Nephron progenitor cell (in vitro differentiated cells): ENCODE measurements at places on chromosomes 12 and 14.

DNA sequence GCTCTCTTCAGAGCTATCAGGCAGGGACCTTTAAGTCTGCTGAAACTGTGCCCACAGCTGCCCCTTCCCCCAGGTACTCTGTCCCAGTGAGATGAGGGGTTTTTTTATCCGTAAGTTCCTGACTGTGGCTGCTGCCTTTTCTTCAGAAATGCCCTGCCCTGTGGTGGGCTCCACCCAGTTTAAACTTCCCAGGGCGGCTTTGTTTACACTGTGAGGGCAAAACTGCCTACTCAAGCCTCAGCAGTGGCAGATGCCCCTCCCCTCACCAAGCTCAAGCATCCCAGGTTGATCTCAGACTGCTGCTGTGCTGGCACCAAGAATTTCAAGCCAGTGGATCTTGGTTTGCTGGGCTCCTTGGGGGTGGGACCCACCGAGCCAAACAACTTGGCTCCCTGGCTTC, 46.9 kb upstream of the SLC16A7 start:
- no peak for DNase-seq

- DNase-seq: no peak
These were observed 10.6 kb downstream of the FAR2 start for GRCh38 chr12:29159661-29160060.

GRCh38 chr12:58416236-58416635, 474.9 kb downstream of the ATP23 start:
- DNase-seq: no peak

DNA sequence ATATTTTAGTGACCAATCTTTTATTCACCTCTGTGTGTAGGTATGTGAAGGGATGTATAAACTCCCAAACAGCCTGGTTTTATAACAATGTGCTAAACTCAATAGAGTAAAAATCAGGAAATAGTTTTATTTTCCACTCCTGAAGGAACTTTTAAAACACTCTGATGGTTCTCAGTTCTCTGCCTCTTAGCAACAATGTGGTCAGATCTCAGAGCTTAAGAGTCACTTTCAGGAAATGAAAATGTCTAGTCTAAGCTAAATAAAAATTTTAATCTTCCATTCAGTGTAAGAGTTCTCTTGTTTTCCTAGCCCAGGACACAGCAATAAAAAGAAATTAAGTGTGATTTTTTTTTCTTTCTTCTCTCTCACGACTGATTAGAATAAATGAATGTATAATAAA, 718.0 kb downstream of the C12orf50 start:
- no peak for DNase-seq

GRCh38 chr14:54767139-54767431, 135.5 kb downstream of the GCH1 start:
- no peak for DNase-seq

- no peak for DNase-seq
These were observed 2.2 kb downstream of the SCARB1 start for GRCh38 chr12:124861492-124861891.

DNA sequence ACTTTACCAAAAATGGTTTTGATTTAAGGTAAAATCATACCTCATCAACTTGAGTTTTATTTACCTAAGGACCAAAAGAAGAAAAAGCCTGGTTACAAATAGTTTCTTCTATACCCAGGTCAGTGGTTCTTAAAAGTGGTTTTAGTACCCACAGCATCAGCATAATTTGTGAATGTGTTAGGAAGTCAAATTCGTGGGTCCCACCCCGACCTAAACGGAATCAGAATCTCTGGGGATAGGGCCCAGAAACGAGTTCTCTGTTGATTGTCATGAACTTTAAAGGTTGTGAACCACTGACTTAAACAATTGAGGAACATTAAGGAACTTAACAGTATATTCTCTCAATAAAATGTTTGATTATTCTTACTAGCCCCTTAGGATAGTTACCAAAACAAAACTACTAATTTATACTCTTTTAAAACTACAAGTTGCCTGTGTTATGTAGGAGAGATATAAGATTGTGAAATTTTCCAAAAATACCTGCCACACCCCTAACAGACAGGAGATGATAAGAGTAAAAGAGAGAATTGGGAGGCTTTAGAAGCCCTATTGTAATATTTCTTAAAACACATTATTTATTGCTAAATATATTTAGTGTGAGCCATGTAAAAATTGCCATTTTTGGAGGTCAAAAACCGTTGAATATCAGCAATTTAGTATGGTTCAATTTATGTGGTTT, 669 bp upstream of the SLC25A21 start:
- no peak for DNase-seq

GRCh38 chr12:55703901-55704761, 3.6 kb downstream of the ITGA7 start:
- DNase-seq: no peak

DNA sequence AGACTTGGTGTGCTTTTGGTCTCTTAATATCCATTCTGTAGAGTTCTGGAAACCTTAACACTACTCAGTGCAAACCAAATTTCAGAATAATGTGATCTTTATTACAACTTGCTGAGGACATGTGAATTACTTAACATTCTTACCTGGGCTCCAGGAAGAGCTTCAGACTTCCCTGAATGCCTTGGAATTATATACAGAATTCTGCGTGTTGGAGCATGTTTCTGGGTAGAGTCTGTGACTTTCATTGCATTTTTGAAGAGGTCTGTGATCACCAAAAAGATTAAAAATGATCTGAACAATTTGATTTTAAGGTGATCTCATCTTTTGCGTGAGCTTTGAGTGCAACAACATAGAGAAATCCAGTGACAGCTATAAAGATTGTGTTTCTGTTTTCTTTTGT, 35.4 kb downstream of the ZDHHC17 start:
- no peak for DNase-seq

DNA sequence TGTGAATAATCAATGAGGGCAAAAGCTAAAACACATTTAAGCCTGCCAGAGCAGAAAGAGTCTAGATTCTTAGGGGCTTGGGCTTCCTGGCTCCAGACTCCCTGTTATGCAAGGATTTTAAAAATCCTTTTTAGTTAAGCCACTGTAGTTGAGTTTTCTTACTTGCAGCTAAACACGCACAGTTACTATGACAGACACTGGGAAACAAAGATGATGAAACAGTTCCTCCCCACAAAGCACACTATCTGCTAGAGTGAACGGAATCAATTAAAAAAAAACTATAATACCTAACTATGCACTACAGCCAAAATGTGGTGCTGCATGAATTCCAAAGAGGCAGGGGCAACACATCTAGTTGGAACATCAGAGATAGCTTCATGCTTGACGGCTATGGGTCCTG, 28.2 kb downstream of the RPS6KA5 start:
- no peak for DNase-seq

DNA sequence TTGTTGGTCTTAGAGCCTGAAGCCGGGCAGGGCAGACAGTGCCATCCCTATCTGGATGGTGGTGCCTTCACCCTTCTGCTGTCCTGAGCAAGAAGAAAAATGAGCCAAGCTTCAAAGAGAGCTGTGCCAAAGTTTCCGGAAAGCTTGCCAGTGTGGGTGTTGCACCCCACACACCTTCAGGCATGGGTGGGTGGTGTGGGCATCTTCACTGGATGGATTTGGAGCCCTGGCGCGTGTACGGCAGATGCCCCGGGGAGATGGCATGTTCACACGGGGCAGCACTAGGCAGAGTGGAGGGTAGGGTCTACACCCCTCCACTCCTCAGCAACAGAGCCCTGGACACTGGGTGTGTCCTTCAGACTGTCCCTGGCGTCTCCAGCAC, 33.0 kb downstream of the PACS2 start:
- no peak for DNase-seq
